ENCODE measurements at places on chromosomes 6 and 20.
A peak's percentile ranks its signal among the peaks of the same experiment; 100 is the strongest.

DNA sequence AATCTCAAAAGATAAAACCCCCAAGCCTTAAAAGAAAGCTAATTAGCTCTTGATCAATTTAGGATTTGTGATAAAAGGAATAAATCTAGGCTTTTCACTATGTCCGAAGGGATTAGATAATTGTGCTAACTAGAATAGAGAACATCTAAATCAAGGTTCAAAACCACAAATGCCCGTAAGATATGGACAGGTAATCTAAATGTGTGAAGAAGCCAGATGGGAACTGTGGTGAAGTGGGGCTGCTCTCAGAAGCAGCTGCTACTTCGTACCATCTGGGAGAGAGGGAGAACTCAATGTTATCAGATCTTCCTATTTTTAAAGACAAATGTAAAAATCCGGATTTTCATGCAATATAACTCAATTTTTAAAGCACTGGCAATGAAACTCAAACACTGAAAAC, 44.2 kb downstream of the NCOA6 start:
- DNase-seq = no peak

DNA sequence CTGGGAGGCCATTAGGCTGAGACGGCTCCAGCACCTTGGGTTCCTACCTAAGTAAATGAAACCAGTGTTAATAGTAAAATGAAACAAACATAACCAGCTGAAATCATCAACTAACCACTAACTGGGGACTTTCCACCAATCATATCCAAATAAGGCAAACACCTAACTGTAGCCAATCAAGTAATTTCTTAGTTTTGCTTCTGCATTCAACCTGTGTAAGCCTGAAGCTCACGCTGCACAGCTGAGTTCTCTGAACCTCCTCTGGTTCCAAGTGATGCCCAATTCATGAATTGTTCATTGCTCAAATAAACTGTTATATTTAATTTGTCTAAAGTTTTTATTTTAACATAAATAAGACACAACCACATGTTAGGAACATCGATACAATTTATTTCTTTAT, 22.5 kb downstream of the KLHL32 start:
- no peak for DNase-seq

DNA sequence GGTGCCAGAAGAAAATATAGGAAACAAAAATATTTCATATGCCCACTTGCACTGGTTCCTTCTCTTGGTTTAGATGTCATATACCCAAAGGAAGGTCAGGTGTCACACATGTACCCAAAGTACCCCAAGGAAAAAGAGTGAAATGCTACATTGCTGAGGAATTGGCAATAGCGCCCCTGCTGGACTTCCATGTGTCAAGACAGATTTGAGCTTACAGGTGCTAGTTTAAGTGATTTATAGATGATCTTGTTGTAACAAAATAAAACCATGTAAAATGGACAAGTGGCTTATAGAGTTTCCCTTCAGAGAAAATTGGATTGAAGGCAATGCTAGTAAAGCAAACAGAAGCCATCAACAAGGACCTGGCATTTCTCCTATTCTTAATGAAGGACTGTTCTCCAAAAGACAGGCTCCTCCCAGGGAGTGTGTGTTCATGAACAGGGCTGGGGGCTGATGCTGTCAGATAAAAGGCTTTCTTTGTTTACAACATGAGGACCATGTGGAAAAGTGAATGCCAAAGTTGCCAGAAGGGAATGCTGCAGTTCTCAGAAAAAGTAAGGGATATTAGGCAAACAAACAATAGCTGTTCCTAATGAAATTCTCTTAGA, 64.3 kb upstream of the PAK5 start:
- peak; percentile 11 for DNase-seq

GRCh38 chr6:37576336-37576737, 76.6 kb upstream of the CCDC167 start:
- DNase-seq = peak; percentile 85

GRCh38 chr6:32244946-32245398, 21.1 kb upstream of the NOTCH4 start:
- DNase-seq = peak; percentile 82

DNA sequence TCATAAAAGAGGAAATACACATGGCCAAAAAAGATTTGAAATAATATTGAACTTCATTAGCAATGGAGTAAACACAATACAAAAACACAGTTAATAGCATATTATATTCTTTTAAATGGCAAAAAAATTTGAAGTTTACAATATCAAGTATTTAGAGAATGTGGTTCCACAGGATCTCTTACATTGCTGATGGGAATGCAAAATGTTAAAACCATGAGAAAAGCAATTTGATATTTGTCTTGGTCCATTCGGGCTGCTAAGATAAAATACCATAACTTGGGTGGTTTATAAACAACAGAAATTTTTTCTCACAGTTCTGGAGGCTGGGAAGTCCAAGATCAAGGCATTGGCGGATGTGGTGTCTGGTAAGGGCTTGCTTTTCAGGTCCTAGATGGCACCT, 154.0 kb upstream of the PLN start:
- DNase-seq = no peak

- DNase-seq = no peak
Measured at GRCh38 chr6:147826698-147827097, 318.2 kb downstream of the SAMD5 start.

DNA sequence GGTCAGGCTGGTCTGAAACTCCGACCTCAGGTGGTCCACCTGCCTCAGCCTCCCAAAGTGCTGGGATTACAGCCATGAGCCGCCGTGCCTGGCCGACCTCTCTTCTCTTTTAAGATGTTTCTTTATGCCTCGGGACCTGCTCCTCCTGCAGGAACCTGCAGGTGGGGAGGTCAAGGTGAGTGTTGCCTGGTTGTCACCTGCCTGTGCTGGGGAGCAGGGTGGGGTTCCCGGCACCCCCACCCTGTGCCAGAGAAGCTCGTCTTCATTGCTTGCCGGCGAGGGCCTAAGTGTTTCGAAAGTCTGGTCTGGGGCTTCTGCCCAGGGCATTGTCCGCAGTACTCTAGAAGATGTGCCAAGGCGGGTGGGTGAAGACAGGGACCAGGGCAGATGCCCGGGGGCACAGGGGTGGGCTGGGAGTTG, 36.0 kb downstream of the SYNJ2 start:
- no peak for DNase-seq

DNA sequence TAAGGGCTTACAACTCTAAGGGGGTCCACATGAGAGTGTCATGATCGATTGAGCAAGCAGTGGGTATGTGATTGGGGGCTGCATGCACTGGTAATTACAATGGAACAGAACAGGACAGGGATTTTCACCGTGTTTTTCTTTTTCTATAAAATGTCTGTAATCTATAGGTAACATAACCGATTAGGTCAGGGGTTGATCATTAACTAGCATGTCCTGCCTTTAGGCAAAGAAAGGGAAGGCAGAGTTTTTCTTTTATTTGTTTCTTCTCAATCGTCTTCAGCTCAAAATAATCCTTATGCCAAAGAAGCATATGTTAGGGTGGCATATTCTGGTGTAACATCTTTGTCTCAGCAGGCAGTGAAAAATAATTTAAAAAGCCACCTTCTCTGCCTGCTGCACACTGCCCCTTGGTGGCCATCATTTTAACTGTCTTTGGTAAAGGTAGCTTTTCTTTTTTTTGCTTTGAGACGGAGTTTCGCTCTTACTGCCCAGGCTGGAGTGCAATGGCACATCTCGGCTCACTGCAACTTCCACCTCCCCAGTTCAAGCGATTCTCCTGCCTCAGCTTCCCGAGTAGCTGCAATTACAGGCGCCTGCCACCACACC, 9.7 kb upstream of the CEP43 start:
- peak; percentile 71 for DNase-seq

- DNase-seq = peak; percentile 63
Measured at GRCh38 chr20:61219021-61219431, 33.0 kb upstream of the CDH4 start.

- no peak for DNase-seq
Measured at GRCh38 chr6:163175301-163175700, 239.2 kb upstream of the QKI start.

- peak; percentile 60 for DNase-seq
Measured at GRCh38 chr6:149334201-149334600, 16.7 kb downstream of the TAB2 start.

- DNase-seq = no peak
Measured at GRCh38 chr6:37313723-37314486, 39.9 kb upstream of the RNF8 start.

DNA sequence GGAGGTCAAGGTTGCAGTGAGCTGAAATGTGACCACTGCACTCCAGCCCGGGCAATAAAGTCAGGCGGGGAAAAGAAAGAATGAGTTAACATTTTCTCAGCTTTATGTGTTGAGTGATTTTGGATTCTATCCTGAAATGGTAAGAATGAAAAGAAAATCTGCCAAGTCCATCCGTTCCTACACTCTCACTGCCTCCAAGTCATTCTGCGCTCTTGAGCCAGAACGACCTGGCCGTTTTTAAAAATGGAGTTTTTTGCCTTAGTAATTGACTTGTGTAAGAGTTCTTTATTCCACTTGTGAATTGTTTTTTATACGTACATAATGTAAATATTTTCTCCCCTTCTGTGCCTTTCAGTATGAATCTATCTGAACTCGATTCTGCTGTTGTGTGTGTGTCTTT, 28.7 kb downstream of the DNAJC5 start:
- no peak for DNase-seq

DNA sequence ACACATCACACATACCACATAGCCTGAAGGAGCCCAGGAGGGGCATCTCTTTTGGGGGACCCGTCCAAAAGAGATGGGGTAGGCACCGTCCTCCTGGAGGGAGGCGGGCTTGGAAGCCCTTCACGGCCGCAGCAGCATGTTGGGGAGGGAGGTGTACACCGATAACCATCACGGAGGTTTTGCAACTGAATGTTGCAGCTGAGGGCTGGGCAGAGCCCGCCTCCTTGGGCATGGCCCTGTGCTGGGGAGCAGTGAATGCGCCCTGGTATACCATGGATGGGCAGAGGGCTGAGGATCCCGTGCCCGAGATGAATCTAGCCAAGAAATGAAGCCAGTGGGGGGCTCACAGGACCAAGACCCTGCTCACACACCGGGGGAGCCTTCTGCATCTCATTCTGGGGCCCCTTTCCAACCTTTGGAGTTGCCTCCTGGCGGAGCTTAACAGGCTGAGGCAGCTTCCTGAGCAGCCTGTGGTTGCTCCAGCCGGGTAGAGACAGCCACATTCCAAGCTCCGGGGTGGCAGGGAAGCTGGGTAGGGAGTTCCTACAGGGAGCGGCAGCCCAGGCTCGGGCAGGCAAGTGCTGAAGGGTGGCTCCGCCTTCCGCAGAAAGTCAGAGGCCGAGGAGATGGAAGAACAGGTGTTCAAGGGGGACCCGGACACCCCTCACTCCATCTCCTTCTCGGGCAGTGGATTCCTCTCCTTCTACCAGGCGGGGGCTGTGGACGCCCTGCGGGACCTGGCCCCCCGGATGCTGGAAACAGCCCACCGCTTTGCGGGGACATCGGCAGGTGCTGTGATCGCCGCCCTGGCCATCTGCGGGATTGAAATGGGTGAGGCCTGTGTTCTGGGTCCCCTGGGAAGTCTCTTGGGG, at the start of gene PNPLA1:
TSS of gene PNPLA1 (plus strand) at position 227 of the 872 bp plus-strand sequence. CDS start at position 627, 400 bp downstream.
- no peak for DNase-seq

- DNase-seq = peak; percentile 13
Measured at GRCh38 chr6:141848029-141848890, 284.5 kb upstream of the GJE1 start.

DNA sequence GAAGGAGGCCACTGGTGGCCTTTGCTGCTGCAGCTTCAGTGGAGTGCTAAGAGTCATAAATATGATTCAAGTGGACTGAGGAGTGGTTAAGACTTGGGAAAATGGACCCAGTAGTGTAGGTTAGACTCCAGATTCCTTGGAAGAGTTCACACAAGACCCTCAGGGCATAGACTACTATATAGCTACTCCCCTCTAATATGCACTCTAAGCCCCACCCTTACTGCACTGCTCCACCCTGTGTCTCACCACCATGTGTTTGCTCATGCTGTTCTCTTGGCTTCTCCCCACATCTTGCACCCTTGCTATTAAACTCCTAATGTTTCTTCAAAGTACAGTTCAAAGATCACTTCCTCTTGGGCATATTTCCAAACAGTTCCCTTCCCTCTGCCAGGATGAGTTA, 5.7 kb downstream of the KCNQ5 start:
- no peak for DNase-seq

DNA sequence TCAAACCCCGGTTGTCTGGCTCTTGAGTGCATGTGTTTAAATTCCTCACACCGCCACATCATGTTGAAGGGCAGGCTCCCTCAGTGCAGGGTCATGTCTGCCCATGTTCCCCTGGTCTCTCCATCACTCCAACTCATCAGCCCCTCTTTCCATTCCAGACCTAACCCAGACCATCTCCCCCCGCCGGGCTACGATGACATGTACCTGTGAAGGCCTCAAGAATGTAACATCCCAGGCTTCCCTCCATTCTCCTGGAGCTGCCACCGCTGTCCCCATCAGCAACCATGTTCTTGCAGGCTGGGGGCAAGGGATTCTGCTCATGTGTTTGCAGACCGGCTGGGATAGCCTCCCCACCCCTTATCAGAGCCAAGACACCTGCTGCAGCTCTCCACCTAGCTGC, 19.9 kb downstream of the TMEM74B start:
- no peak for DNase-seq

DNA sequence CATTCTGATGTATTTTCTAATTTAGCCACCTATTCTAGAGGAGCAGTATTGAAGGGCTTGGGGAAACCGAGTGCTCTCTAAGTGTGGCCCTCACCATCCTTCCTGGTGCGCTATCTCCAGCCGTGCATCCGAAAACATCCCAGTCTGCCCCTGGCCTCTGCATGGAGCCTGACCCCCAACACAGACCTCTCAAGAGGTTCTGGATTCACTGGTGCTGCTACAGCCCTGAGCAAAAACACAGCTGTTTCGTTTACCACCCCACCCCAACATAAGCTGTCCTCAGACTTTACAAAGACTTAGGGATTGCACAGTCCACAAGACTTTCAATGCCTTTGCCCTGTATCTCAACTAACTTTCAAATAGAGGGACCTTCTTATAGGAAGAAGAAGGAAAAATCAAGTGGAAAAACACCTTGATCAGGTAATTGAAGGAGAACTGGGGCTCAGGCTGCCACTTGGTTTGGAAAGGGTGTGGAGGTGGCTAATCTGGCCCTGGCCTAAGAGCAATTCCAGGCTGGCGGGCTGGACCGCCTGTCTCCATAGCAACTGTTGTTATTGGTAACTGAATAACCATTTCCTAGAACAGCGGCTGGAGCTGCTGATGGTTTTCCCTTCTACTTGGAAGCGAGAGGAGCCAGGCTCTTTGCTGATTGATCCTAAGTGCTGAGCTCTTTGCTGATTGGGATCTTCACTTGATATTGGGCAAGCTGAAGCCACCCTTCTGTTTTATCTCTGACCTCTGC, 90.2 kb upstream of the TOX2 start:
- DNase-seq = peak; percentile 39

DNA sequence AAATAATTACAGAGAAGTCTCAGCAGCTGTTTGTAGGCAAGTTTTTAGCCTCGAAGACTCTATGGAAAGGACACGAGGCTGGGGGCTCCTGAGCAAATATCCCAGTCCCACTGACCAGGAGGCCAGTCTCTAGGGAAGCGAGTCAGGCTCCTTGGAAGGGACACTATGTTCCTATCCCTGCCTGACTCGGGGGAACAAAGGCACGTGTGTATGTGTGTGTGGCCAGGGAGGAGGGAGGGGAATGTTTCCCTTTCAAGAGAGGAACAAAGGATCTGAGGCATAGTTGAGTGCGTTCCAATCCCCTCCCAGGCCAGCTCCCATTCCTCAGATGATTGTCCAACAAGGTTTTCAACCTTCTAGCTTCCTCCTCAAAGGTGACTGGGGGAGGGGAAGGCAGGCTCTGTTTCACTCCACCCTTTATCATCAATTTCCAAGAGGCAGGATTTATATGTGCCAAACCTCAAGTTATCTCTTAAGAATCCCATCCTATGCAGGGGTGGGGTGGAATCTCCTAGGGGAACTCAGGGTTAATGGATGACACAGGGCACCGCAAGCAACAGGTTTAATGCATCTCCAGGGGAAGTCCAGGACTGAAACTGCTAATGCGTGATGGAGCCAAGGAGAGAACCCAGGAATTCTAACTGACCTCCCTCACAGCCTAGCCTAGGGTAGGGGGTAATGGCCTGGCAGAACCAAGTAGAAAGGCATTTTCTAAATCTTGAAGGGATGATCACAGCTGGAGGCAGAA, 9.9 kb downstream of the BCL2L1 start:
- peak; percentile 72 for DNase-seq
